Nucleus accumbens (tissue), 56 donors: ENCODE measurements at places on chromosomes 12 and 14.
A peak's percentile ranks its signal among the peaks of the same experiment; 100 is the strongest.

DNA sequence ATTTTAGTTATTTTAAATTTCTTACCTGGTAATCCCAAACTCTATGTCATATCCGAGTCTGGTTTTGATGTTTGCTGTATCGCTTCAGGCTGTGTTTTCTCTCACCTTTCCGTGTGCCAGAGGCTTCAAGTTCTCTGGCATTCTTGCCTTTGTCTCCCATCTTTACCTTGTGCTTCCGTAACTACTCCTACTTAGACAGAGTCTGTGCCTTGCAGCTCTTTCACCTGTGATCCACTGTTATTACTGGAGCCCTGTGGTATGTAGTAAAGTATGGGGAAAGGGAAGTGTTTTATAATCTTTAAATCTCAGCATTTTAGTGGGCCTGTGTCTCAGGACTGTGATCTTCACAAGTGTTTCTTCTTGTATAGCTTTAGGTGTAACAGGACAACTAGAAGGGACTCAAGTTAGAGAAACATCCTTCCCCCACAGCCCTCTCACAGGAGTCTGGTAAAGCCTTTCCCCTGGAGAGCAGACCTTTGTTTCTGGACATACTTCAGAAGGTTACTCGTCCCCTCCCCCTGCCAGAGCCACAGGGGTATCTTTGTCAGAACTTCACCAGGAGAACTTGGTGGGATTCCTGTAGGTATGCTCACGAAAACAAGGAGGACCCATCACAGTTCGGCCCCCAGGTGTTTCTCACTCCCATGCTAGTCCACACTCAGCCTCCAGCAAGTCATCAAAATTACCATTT, 11.1 kb downstream of the IFNG start:
- DNase-seq: no peak

- DNase-seq: no peak
These were observed 165.6 kb upstream of the TMCC3 start for GRCh38 chr12:94815958-94816357.

DNA sequence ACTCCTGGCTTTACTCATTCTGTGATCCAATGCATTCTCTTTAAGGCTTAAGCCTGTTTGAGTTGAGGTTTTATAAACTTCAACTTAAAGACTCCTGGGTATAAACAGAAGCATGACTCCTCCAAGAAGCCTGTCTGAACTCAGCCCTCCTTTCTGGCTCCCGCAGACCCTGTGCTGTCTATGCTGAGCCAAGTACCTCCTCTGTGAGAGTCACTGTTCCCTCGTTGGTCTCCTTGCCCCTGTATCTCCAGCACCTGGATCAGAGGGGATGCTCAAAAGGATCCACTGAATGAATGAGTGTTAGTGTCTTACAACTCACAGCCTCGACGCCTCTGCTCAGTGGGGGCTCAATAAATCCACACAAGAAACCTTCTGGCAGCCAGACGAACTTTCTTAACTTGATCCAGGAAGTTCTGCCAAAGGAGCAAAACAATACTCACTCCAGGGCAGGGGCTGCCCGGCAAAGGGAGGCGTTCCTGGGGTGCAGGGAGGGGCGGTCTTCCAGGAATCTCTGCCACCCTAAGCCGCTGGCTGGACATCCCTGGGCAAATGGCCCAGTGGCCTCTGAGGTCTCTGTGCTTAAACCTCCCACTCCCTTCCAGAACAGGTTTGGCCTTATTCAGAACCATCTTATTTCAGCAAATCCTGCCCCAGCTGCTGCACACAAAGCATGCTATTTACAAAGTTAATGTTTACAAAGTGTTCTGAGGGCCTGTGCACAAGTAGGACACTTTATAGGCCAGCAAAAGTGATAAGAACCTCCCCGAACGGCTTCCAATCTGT, 32.9 kb downstream of the MAP1LC3B2 start:
- DNase-seq: peak; percentile 57

- no peak for DNase-seq
These were observed 96.0 kb downstream of the SRGAP1 start for GRCh38 chr12:63940310-63941005.

- no peak for DNase-seq
These were observed 9.0 kb downstream of the TAPBPL start for GRCh38 chr12:6460751-6461371.

- no peak for DNase-seq
These were observed 50.4 kb upstream of the RIN3 start for GRCh38 chr14:92463141-92463540.

- no peak for DNase-seq
These were observed 14.5 kb upstream of the KRT83 start for GRCh38 chr12:52335598-52336262.

GRCh38 chr12:72368719-72369422, 96.7 kb downstream of the TRHDE start:
- DNase-seq: no peak

DNA sequence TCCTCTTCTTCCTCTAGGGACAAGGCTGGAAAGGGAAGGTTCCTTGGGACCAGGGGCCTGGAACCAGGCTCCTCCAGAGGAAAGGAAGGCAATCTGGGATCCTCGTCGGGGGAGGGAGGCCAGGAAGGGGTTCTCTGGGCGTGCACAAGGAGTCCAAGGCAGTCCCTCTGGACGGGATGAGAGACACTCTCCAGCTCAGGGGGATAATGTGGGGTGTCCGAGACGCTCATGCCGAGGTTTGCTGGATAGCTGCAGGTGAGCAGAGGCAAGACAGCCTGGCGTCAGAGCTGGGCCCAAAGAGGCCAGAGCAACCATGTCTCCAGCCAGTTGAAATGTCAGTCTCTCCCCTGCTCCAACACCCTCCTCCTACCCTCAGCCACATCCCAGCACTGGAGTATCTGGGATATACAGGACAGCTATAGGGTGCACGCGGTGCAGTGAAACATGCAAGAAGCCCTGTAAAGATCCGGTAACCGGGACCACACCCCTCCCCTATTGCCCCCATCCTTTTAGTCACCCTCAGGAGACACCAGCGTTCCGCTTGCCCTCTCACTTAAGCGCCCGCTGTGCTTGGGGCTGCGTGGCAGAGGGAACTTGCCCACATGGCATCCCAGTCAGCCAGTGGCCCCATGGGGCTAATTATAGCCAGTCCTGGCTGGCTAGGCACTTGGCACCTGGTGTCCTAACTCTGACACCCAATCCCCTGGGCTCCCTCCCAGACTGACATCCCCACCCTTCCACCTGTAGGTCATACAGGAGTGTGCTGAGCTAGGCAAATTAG, at the start of gene KLHL33:
Gene KLHL33, minus strand, starts transcription at position 585 of the 781 bp plus-strand sequence. Its CDS starts 355 bp downstream, at position 230.
- no peak for DNase-seq

GRCh38 chr14:101174522-101174838, 271.0 kb upstream of the RTL1 start:
- DNase-seq: no peak
